ENCODE measurements at places on chromosomes 6 and 20.

- no peak for DNase-seq
Measured at GRCh38 chr20:61888101-61888865, 177.4 kb downstream of the TAF4 start.

DNA sequence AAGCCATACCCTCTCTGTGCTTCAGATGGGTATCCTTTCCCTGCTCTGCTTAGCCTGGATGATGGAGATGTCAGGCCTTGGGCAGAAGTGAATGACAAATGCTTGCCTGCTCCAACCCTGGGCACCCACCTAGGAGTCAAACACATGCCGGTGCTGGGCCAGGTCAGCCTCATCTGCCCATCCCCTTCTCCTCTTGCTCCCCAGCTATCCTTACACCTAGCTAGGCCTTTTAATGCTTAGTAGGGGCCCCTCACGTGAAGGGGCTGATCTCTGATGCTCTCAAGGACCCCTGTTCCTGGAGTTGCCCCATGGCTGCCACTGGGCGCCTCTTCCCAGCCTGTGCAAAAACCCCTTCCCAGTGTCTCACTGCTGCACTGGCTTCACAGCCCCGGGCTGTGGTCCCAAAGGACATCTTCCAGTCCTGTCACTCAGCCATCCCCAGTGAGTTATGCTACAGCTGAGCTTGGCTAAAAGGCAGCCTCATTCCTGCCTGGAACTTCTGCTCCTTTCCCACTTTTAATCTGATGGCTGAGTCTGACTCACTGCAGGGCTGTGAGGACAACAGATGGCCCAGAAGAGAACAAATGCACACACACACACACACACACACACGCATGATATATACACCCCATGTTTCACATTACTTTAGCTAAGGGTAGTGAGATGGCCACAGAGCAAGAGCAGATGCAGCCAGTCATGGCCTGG, 12.8 kb upstream of the SDCBP2 start:
- no peak for DNase-seq

DNA sequence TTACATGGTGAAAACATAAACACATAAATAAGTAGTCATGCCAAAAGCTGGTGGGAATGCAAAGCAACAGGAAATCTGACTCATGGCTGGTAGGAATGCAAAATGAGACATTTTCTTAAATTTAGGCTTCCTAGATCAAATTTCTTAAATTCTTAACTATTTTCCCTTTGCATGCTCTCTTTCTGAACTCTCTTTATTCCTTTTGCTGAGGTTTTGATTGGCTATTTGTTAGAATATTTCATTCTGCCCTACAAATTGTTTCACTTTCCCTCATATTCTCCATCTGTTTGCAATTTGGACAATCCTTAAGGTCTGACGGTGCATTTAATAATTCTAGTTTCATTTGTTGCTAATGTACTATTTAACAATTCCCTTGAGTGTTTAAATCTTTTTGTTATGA, 437.5 kb upstream of the RGS17 start:
- DNase-seq: no peak

DNA sequence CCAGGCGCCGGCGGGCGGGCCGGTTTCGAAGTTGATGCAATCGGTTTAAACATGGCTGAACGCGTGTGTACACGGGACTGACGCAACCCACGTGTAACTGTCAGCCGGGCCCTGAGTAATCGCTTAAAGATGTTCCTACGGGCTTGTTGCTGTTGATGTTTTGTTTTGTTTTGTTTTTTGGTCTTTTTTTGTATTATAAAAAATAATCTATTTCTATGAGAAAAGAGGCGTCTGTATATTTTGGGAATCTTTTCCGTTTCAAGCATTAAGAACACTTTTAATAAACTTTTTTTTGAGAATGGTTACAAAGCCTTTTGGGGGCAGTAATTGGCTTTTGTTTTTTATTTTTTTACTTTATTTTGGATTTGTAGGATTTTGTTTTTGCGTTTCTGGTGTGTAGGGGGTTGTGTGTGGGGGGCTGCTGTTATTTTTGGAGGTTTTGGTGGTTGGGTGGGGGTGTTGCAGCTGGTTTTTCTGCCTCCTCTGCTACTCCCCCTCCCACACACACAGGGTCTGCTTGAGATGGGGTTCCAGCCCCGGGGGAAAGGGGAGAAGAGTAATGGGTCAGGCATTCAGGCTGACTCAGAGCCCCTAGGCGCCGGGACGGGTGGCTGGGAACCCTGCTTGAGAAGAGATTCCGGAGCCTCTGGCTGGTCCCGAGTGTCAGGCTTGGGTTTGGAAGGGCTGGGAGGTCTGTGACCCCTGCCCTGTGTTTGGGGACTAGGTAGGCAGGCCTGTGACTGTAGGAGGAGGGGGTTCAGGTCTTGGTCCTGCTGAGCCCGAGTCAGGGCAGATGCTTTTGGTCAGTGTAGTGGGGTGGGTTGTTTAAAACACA, 2.0 kb downstream of the CEBPB start:
- peak; percentile 67 for DNase-seq

DNA sequence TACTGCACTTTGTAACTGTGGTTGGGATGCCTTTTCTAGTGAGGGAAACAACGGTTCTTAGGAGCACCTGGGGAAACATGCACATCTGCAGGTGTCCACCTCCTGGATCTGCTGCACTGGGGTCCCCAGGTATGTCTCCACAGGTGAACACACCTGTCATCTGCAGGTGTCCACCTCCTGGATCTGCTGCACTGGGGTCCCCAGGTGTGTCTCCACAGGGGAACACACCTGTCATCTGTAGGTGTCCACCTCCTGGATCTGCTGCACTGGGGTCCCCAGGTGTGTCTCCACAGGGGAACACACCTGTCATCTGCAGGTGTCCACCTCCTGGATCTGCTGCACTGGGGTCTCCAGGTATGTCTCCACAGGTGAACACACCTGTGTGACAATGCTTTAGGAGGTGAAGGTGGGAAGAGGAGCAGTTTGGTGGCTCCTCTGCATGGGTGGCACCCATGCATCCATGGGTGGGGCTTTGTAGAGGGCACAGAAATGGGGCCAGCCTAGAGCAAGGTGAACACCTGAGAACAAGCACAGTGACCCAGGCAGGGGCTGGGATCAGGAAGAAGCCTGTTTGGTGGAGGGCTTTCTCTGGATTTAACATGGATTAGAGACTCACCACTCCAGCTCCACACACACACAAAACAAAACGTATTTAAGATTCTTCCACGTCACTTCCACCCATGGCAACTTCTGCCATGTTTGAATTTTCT, 206.0 kb upstream of the CDH4 start:
- no peak for DNase-seq

- no peak for DNase-seq
Measured at GRCh38 chr6:139448051-139448649, 73.7 kb upstream of the CITED2 start.

DNA sequence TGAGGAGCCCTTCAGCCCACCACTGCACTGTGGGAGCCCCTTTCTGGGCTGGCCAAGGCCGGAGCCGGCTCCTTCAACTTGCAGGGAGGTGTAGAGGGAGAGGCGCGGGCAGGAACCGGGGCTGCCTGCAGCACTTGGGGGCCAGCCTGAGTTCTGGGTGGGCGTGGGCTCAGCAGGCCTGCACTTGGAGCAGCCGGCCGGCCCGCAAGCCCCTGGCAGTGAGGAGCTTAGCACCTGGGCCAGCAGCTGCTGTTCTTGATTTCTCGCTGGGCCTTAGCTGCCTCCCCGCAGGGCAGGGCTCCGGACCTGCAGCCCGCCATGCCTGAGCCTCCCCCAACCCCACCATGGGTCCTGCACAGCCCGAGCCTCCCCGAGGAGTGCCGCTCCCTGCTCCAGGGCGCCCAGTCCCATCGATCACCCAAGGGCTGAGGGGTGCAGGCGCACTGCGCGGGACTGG, 101.7 kb upstream of the ADGRB3 start:
- DNase-seq: no peak

DNA sequence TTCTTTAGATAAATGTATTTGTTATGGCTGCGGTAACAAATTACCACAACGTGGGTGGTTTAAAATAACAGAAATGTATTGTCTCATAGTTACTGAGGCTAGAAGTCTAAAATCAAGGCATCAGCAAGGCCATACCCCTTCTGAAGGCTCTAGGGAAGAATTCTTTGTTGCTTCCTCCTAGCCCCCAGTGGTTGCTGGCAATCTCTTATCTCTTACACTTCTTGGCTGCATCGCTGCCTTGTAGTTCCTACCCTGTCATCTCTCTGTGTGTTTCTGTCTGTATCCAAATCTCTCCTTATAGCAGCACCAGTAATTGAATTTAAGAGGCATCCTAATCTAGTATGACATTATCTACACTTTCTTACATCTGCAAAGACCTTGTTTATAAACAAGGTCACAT, 534.7 kb downstream of the PHF3 start:
- no peak for DNase-seq

DNA sequence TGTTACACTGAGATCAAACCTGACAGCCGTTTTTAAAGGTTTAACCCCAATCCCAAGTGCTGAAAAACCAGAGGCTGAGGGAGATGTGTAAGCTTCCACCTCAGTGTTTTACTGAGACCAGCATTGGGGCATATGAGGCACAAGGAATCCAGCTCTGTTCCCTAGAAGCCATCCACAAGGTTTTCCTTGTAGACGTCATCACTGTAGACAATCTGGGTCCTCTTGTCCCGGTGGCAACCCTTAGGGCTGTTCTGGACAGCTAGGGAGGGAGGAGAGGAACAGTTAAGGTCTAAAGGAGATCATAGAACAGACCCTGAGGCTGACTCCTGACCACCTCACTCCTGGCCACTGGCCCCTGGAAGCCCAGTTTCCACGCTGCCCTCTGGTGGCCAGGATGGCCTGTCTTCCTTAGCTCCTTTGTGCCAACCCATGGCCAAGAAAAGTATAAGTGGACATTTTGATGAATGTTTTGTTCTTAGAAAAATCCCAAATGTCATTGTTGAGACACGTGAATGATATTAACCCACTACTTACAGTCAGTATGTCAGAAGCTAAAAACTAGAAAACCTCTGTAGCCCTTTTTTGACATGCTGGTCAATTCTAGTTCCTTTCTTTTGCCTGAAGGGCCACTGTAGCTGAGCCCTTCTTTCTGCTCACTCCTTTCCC, 6.4 kb downstream of the CFB start:
- DNase-seq: no peak

DNA sequence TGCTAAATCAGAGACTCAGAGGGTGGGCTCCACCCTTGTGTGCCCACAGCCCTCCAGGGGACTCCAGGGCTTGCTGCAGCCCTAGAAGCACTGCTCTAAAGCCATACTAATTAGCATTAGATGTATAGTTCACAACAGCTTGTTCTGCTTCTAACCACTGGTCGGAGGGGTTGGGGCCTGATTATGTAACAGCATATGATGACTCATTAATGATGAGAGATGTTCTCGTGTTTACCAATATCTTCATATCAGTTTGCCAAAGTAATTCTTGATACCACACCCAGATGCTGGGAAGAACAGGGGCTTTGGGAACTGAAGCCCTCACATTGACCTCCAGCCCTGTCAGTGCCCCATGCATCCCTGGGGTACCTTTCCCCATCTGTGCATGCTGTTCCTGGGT, 104.1 kb upstream of the FOXA2 start:
- DNase-seq: no peak

GRCh38 chr20:10842116-10842515, 168.3 kb upstream of the JAG1 start:
- DNase-seq: no peak

DNA sequence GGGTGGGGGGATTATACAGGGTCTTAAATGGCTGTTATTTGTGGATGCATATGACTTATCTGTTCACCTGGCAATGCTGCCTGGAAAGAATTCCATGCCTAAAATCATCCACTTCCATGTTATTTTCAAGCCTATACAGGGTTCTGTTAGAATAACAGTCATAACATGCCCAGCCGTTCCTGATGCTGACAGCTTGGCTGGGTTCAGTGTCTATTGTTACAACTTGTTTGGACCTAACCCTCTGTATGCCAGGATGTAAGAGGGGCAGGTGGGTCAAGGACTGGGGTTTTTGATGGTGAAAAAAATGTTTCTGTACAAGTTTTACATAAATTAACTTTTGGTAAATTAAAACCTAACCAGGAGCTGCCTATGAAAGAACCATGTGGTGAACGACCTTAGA, 79.8 kb downstream of the GINS1 start:
- DNase-seq: no peak
